GM23338 (cell line): ENCODE measurements at places on chromosomes 12 and 14. TPM values are rescaled to one million over a fixed set of nuclear protein-coding genes. Genes with fewer than 3 reads are reported as not detected.

The SLCO1B1 gene
- 0.31 and 0.50 TPM in 2 replicates for polyA plus RNA-seq

The FOXA1 gene
- 0.12 TPM in 1 of 2 replicates, not detected in the other for polyA plus RNA-seq

The ADAM21 gene
- polyA plus RNA-seq, result not detected in 2 replicates

The HECTD1 gene
- 35.2 and 42.1 TPM in 2 replicates for polyA plus RNA-seq

The SERPINA9 gene
- not detected in 2 replicates for polyA plus RNA-seq

The RERGL gene
- not detected in 2 replicates for polyA plus RNA-seq

The RNF212B gene
- polyA plus RNA-seq, result 0.68 TPM in 1 of 2 replicates, not detected in the other

The KRT6A gene
- not detected in 2 replicates for polyA plus RNA-seq

The PHLDA1 gene
- 11.6 and 11.7 TPM in 2 replicates for polyA plus RNA-seq

The CCDC175 gene
- polyA plus RNA-seq, result 0.42 and 0.50 TPM in 2 replicates

The SCN8A gene
- polyA plus RNA-seq, result 2.9 and 4.6 TPM in 2 replicates

The GARIN6 gene
- 0.44 TPM in 1 of 2 replicates, not detected in the other for polyA plus RNA-seq

The RGS6 gene
- 0.61 and 0.66 TPM in 2 replicates for polyA plus RNA-seq

The CIROP gene
- not detected in 2 replicates for polyA plus RNA-seq

The C12orf54 gene
- not detected in 2 replicates for polyA plus RNA-seq

The RFX4 gene
- 0.23 and 0.49 TPM in 2 replicates for polyA plus RNA-seq

The CLEC1A gene
- 0.07 TPM in 1 of 2 replicates, not detected in the other for polyA plus RNA-seq

The CCDC177 gene
- 0.18 and 0.38 TPM in 2 replicates for polyA plus RNA-seq

The GPRC5D gene
- not detected in 2 replicates for polyA plus RNA-seq

The RNASE3 gene
- polyA plus RNA-seq, result not detected in 2 replicates

The TESPA1 gene
- polyA plus RNA-seq, result 0.34 TPM in 1 of 2 replicates, not detected in the other

The CYP27B1 gene
- 0.83 and 1.1 TPM in 2 replicates for polyA plus RNA-seq

The ADAMTS20 gene
- 1.5 and 2.0 TPM in 2 replicates for polyA plus RNA-seq

The SLC15A5 gene
- polyA plus RNA-seq, result not detected in 2 replicates

The CLEC4E gene
- not detected in 2 replicates for polyA plus RNA-seq

The ACRBP gene
- 0.70 TPM in 1 of 2 replicates, not detected in the other for polyA plus RNA-seq

The RD3L gene
- not detected in 2 replicates for polyA plus RNA-seq

The EFS gene
- polyA plus RNA-seq, result 5.1 and 6.4 TPM in 2 replicates
